Memory B cell (primary cell): ENCODE measurements at places on chromosomes 6 and 20.

GRCh38 chr6:163733061-163733460 lies 318.5 kb downstream of the QKI start:
- H3K27me3 ChIP-seq = no peaks in the 10 kb centered on the region
- H3K4me3 ChIP-seq = no peak overlapping the region
- no peak for DNase-seq
- H3K36me3 ChIP-seq = no peaks in the 10 kb centered on the region
- H3K27ac ChIP-seq = no peak overlapping the region

- H3K27ac ChIP-seq = no peak overlapping the region
- H3K4me3 ChIP-seq = no peak overlapping the region
- H3K36me3 ChIP-seq = no peaks in the 10 kb centered on the region
These were observed 169.5 kb downstream of the OTOR start for GRCh38 chr20:16917636-16918035.

DNA sequence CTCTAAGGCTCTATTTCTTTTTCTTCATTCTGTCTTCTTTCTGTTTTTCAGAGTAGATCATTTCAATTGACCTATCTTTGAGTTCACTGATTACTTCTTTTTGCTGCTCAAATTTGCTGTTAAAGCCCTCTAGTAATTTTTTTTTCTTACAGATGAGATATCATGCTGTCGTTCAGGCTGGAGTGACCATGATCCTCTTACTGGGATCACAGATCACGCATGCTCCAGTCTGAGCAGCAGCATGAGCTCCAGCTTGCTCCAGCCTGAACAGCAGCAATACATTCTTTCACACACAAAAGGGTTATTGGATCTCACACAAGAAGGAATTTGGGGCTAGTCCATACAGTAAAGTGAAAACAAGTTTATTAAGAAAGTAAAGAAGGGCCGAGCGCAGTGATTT lies 12.3 kb upstream of the TRIM38 start:
- no peak for DNase-seq
- H3K36me3 ChIP-seq = peaks cover 5% of the 10 kb centered on the region
- peaks cover 5% of the 10 kb centered on the region for H3K4me1 ChIP-seq
- no peaks in the 10 kb centered on the region for H3K27me3 ChIP-seq
- no peak overlapping the region for H3K4me3 ChIP-seq

DNA sequence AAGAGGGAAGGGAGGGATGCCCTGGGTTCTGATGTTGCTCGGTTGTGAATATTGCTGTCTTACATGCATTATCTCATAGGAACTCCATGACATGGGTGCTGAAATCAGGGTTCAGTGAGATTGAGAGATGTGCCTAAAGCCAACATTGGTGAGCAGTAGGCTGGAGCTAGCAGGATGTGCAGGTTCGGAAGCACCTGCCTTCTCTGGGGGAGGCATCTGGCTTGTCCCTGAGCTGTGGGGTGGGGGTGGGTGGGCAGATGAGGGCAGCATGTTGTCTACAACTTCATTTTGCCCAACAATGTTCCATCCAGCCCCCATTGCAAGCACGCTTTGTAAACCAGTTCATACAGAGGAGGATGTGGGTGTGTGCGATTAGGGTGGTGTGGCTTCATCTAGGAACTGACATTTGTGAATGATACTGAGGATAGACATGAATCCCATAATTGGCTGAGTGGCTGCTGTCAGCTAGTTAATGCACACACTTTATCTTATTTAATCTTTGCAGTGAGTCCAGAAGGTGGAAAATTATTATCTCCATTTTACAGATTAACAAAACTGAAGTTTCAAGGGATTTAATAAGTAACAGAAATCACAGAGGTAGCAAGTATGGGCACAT lies 119.4 kb downstream of the SYNDIG1 start:
- DNase-seq = no peak
- H3K4me3 ChIP-seq = no peak overlapping the region
- no peaks in the 10 kb centered on the region for H3K4me1 ChIP-seq
- H3K27ac ChIP-seq = no peak overlapping the region
- no peaks in the 10 kb centered on the region for H3K36me3 ChIP-seq

DNA sequence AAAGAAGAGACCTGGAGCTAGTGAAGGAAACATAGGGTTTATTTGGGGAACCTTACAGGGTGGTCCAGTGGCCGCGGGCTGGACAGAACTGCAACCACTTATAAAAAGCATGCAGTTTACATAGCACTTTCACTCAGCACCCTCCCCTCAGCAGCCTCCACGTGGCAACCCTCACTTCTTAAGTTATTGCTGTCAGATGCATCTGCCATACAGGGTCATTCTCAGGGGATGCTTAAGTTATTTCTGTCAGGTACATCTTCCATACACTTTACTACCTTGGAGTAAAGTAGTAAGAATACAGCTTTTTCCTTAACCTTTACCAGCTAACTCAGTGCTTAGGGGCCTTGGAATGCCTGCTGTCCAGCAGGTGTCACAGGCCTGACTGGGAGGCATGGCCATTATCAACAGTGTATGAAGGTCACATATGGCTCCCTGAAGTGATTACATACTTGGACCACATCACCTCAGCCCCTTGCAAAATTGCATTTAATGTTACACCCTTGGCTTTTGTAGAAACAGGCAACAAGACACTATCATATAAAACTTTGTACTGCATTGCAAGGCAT lies 2.0 kb upstream of the NOL7 start:
- no peak overlapping the region for H3K27ac ChIP-seq
- no peak overlapping the region for H3K4me3 ChIP-seq
- peaks cover 9% of the 10 kb centered on the region for H3K36me3 ChIP-seq

GRCh38 chr20:54474046-54474445 lies 1.3 kb upstream of the DOK5 start:
- no peaks in the 10 kb centered on the region for H3K36me3 ChIP-seq
- H3K27ac ChIP-seq = no peak overlapping the region
- peaks cover 2% of the 10 kb centered on the region for H3K4me1 ChIP-seq

DNA sequence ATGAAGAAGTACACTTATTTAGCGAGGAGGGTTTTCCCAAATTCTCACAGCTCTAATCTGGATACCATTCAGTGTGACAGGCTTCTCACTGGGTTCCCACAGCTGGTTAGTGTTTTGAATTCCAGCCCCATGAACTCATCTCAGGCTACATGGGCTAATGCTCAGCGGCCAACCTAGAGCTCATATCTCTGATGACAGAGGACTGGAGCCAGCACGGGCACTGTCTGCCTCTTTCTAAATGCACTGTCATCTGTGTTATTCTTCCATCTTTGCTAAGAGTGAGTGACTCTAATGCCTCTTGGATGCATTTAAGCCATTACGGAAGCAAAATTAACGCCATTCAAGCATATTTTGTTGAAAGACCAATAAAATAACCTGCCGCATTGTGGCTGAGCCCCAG lies 308.9 kb upstream of the JAG1 start:
- no peak overlapping the region for H3K27ac ChIP-seq
- no peaks in the 10 kb centered on the region for H3K36me3 ChIP-seq
- no peak overlapping the region for H3K4me3 ChIP-seq
- no peaks in the 10 kb centered on the region for H3K4me1 ChIP-seq
- no peaks in the 10 kb centered on the region for H3K27me3 ChIP-seq

GRCh38 chr6:87104667-87105066 lies 9.8 kb upstream of the CGA start:
- H3K4me3 ChIP-seq = no peak overlapping the region
- peaks cover 8% of the 10 kb centered on the region for H3K4me1 ChIP-seq
- no peaks in the 10 kb centered on the region for H3K27me3 ChIP-seq
- DNase-seq = no peak
- H3K36me3 ChIP-seq = no peaks in the 10 kb centered on the region
- no peak overlapping the region for H3K27ac ChIP-seq

GRCh38 chr20:8372824-8373380 lies 240.8 kb downstream of the PLCB1 start:
- H3K27me3 ChIP-seq = peaks cover under 1% of the 10 kb centered on the region
- H3K4me3 ChIP-seq = no peak overlapping the region
- H3K36me3 ChIP-seq = no peaks in the 10 kb centered on the region
- peaks cover 2% of the 10 kb centered on the region for H3K4me1 ChIP-seq
- no peak overlapping the region for H3K27ac ChIP-seq

DNA sequence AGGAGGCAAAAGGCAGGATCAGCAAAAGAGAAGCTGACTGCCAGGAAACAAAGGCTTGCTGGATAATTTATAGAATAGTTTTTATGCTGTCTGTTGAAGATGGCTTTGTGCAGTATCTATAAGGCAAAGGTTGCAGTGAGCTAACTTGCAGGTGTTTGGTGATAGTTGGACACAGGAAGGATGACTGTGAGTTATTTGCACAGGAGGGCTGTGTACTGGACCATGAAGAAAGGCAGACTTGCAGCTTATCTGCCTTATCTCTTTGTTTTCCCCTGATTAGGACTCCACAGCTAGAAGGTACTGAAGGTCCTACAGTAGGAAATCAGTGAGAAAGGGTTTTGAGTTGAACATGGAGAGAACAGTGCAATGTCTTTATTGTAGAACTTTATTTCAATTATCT lies 2.1 kb downstream of the BTN1A1 start:
- no peaks in the 10 kb centered on the region for H3K27me3 ChIP-seq
- peaks cover 25% of the 10 kb centered on the region for H3K4me1 ChIP-seq
- DNase-seq = peak; percentile 16
- H3K27ac ChIP-seq = peak overlapping the region; percentile 46

DNA sequence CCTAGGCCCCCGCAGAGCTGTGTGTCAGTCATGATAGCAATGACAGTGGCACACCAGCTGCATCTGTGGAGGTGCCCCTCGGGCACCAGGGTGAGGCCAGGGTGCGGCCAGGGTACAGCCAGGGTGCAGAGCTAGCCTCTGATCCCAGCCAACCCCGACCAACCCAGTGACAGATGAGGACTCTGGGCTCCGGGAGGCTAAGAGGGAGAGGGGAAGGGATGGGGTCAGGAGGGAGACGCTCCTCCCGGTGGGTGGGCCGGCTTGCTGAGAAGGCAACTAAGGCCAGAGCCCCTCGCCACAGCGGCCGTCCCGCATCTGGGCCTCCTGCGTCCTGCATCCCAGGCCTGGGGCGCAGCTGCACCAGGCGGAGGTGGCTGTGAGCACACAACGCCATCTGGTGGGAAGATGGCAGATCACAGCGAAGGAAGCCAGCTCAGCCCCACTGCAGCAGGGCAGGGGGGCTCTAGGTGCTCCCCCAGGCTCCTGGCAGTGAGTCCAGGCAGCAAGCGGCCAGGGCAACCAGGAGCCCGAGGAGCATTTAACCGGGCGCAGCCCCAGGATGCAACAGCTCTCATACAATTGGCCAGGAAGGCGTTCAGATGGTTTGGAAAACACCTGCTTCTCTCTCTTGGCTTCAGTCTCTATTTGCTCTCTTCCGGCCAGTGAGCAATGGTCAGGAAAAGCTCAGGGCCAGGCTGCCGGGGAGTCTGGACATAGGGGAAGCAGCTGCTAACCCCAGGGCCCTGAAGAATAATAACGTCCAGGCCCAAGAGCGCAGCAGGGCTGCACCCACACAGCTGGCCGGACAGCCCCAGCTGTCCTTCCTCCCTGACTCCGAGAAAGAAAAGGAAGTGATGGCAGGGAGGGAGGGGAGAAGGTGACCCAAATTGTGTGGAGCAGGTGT lies 169.4 kb downstream of the TAF4 start:
- no peaks in the 10 kb centered on the region for H3K4me1 ChIP-seq
- no peaks in the 10 kb centered on the region for H3K36me3 ChIP-seq
- DNase-seq = no peak
- H3K27me3 ChIP-seq = peaks cover 6% of the 10 kb centered on the region

GRCh38 chr20:61300709-61301108 lies 48.6 kb downstream of the CDH4 start:
- no peaks in the 10 kb centered on the region for H3K27me3 ChIP-seq
- no peaks in the 10 kb centered on the region for H3K4me1 ChIP-seq
- no peaks in the 10 kb centered on the region for H3K36me3 ChIP-seq

DNA sequence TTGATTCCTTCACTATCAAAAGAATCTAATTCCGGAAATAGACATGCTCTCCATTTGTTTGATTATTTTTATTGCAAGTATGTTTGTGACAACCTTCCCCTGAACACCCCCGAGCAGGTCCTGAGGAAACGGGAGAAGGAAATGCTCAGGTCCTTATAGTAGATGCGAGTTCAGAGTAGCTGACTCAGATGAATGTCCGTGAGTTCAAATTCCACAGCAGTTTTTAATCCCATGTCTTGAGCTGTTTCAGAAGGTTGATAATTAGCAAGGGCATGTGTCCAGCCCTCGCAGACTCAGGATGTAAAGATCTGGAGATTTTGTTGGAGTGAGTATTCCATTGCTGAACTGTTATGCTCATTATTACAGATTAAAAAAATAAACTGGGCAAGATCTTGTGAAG lies 169.3 kb downstream of the BCAS1 start:
- peaks cover 36% of the 10 kb centered on the region for H3K4me1 ChIP-seq
- no peaks in the 10 kb centered on the region for H3K27me3 ChIP-seq
- DNase-seq = no peak
- H3K4me3 ChIP-seq = no peak overlapping the region

- no peak overlapping the region for H3K27ac ChIP-seq
- no peaks in the 10 kb centered on the region for H3K36me3 ChIP-seq
- H3K4me1 ChIP-seq = no peaks in the 10 kb centered on the region
- no peak for DNase-seq
These were observed 222.2 kb upstream of the TSHZ2 start for GRCh38 chr20:52749938-52750337.

DNA sequence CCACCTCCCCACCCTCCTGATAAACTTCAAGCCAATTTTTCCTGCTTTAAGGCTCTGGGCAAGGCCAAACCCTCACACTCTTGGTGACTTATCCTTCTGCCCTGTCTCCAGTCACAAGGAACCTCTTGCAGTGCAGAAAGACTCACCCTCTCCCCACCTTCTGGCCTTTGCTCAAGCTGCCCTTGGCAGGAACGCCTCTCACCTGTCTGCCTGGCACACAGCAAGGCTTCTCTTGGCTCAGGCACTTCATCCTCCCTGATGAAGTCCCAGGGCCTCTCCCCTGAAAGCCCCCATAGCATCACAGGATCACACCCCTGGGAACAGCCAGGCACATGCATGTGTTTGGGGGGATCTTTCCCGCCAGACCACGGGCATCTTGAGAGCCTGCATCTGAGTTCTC lies 68.8 kb upstream of the NNAT start:
- H3K36me3 ChIP-seq = peaks cover 10% of the 10 kb centered on the region
- H3K4me3 ChIP-seq = no peak overlapping the region
- H3K27ac ChIP-seq = no peak overlapping the region
- DNase-seq = no peak

GRCh38 chr20:15065794-15066193 lies 728.4 kb upstream of the FLRT3 start:
- no peaks in the 10 kb centered on the region for H3K36me3 ChIP-seq
- no peak overlapping the region for H3K4me3 ChIP-seq
- no peaks in the 10 kb centered on the region for H3K4me1 ChIP-seq
- H3K27me3 ChIP-seq = peaks cover 3% of the 10 kb centered on the region
- H3K27ac ChIP-seq = no peak overlapping the region
